LHCN-M2 (cell line): ENCODE measurements at places on chromosomes 6 and 20. TPM values are rescaled to one million over a fixed set of nuclear protein-coding genes. Genes with fewer than 3 reads are reported as not detected.

The CNR1 gene
- not detected in 2 replicates for total RNA-seq

DNA sequence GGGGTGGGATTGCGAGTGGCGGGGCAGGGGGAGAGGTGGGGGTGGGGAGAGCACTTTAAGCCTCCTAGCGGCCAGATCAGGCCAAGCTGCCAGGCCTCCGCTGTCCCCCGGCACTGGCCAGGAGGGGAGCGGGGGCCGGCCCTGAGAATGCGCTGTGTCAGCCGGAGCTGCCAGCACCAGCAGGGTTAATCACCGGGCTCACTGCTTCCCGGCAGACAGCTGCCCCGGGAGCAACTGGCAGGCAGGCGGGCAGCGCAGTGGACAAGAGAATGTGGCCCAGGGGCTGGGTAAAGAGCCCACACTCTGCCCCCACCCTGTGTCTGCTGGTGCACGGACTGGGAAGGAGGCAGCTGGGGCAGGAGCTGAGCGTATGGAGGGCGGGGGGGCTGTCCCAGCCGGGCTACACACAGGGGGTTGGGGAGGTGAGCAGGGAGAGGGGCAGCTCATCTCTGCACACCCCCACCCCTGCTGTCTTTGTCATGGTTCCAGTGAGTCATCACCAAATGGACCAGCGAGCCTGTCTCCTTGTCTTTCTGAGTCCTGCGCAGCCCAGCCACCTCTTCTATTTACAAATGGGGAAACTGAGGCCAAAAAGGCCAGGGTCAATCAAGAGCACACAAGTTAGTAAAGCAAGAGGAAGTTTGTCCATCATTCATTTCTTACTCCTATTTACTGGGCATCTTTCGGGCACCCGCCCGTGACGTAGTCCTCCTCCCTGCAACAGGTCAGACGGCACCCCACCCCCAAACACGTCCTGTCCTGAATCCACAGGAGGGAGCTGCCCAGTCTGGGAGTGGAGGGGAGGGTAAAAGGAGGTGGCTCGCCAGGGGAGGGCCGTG is 2.1 kb upstream of the LAMA5 start:
- peak; percentile 93 for DNase-seq

DNA sequence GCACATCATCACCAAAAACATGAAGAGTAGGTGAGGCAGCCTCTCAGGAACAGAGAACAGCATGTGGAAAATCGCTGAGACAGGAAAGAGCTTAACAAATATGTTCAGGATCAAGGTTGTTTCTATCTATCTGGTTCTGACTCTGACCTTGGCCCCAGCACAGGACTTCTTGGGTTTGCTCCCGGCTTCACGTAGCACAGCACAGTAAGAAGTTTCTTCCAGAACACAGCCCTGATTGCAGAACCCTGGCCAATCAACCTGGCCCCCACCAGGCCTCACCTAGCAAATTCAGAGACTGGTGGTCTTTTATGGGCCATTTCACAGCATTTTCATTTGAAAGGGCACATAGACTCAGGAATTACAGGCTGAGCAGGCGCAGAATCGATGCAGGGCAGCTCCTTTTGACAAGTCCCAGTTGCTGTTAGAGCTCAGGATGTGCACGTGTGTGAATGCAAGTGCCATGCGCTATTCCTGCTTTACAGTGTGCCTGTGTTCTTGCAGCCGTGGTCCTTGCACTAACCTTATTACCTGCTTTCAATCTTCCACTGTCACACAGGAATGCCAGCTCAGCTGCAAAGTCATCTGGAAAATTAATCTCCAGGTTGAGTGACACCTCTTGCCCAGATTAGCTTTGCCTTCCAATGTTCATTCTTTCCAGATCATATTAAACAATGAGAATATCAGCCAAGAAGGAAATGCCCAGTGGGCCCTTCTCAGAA is 100.5 kb upstream of the SLC2A12 start:
- DNase-seq: no peak

GRCh38 chr6:21334651-21335050 is 258.9 kb upstream of the SOX4 start:
- DNase-seq: no peak

- no peak for DNase-seq
These were observed 32.0 kb upstream of the GJA10 start for GRCh38 chr6:89862273-89862672.

The SLC22A7 gene
- total RNA-seq: not detected in 2 replicates

The DEFB124 gene
- total RNA-seq: not detected in 2 replicates

The MRS2 gene
- total RNA-seq: 23.0 and 25.4 TPM in 2 replicates

DNA sequence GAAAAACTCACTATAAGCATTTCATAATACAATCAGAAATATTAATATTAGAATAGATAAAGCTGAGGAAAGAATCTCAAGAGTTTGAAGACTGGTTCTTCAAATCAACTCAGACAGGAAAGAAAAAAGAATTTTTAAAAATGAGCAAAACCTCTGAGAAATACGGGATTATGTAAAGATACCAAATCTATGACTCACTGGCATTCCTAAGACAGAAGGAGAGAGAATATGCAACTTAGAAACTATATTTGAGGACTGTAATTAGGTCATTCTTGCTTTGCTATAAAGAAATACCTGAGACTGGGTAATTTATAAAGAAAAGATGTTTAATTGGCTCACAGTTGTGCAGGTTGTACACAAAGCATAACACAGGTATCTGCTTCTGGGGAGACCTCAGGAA is 665.1 kb downstream of the RNF144B start:
- DNase-seq: no peak

The CCM2L gene
- total RNA-seq: not detected in 2 replicates

The KIF25 gene
- total RNA-seq: not detected in 2 replicates

DNA sequence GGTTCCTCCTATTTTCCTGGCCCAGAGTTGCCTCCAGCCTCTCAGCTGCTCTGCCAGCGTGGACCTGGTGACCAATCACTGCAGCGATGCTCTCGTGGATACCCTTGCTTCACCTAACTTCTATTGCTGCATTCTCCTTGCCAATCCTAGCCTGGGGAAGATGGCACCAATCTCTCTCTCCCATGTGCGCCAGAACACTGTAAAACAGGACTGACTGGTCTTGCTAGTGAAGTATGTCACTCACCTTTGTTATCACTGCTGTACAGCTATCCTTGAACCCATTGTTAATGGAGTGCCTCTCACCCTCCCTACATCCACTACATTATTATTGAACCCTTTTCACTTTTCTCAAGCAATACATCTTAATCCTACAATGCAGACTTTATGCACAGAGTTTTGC is 80.1 kb downstream of the LYRM4 start:
- no peak for DNase-seq

The EYA2 gene
- total RNA-seq: 0.11 and 0.45 TPM in 2 replicates

The CCR6 gene
- total RNA-seq: not detected in 2 replicates

The LY6G6C gene
- 0.51 TPM in 1 of 2 replicates, not detected in the other for total RNA-seq

GRCh38 chr20:2524709-2525506 is 11.5 kb upstream of the TMC2 start:
- DNase-seq: peak; percentile 53

DNA sequence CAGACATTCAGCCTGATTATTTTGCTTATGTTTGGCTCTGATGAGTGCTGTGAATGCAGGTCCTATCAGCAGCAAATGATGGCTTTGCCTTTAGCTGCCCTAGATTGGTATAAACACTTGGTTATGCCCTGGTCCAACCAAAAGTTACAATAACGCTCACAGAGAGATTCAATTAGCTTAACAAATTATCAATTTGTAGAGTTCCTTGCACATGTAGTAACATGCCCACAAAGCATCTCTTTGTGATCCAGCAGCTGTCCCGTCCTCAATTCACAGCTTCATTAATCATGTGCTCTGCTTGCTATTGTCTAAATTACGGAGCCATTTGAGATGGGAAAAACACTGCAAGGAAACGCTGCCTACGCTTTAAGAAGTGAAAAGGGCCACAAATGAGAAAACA is 457.9 kb downstream of the HDGFL1 start:
- no peak for DNase-seq

DNA sequence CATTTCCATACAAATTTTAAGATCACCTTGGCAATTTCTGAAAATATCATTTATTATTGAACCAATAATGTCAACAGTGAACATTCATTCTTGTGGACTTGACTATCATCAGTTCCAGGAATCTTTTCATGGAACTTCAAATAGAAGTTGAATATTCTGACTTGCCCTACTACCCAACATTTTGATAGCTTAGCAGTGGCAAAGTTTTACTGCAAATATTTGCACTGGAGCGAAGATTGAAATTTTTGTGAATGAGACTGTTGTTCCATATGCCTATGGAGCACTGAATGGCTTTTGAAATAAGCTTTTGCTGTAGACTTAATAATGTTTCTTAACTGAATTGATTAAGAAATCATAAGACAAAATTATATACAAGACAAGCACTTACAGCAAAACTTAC is 23.6 kb downstream of the BEND6 start:
- no peak for DNase-seq

- DNase-seq: no peak
These were observed 3.9 kb upstream of the SLC22A3 start for GRCh38 chr6:160344271-160344670.

The RIN2 gene
- total RNA-seq: 71.6 and 73.6 TPM in 2 replicates

DNA sequence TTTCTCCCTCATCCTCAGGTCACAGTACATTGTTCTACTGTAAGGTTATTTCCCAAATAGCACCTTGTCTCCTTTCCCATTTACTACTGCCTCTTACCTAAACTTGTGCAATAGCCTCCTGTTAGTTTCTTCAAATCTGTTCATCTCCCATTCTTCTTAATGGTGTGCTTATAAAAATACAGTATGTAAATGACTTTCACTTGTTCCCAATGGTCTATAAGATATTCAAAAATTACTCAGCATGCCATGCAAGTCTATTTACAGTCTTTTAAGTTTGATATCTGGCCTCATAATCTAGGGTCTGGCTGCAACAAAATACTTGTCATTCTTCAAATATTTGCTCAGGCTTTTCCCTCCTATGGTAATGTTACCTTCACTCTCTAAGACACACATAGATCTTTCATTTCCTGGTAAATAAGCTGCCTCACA is 31.5 kb upstream of the RHAG start:
- DNase-seq: no peak

DNA sequence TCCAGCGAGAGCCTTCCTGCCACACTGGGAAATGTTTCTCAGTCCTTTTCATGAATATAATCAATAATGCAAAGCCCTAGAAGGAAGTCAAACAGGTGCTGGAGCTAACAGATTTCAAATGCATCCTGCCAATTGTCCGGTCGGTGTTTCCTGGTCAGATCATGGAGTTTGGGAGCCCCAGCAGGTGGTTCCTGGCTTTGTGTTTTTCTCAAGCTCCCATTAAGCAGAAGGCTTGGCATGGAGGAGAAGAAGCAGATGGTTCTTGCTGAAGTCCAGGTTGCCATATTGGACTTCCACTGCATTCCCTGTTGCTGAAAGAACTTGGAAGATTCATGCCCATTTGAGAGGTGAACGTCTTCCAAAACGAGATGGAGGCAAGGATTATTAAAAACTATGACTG is 68.6 kb downstream of the GFOD1 start:
- no peak for DNase-seq

GRCh38 chr6:103079867-103080266 is 1686.4 kb downstream of the GRIK2 start:
- DNase-seq: no peak

DNA sequence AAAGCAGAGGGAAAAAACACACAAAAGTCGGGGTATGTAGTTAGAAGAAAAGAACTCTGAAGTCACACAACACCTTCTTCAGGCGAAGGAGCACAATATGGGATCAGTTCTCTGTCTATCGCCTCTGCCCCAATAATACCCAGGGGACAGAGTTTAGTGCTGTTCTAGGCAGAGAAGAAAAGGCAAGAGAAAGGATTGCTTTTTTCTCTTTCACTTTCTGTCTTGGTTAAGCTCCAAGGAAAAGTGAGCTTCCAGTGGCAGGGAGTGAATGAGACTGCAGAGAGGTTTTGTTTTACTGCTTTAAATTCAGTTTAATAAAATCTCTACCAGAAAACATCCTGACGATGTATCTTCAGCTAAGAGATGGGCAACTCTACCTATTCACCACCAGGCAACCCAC is 86.6 kb upstream of the STXBP5 start:
- DNase-seq: peak; percentile 67

- no peak for DNase-seq
These were observed 13.0 kb downstream of the PTPRT start for GRCh38 chr20:43176726-43177125.

The ADTRP gene
- total RNA-seq: 0.64 and 2.2 TPM in 2 replicates

GRCh38 chr6:141808662-141809061 is 324.1 kb upstream of the GJE1 start:
- DNase-seq: no peak

DNA sequence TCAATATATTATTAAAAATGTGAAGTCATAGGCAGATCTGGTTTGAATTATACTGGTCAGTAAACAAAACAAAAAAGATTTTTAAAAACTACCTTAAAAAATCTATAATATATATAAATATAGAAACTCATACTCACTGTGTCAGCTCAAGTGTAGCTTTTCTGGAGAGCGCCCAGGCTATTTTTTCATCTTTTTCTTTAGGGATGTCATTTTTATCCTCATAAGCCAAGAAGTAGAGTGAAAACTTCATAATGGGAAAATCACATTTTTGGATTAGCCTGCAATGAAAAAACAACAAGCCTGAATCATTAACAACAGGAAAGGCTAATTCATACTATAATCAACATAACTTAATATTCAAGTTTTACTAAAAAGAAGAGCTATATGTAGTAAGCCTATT is 18.7 kb downstream of the GLO1 start:
- DNase-seq: no peak

The SUMO4 gene
- total RNA-seq: 0.34 and 2.1 TPM in 2 replicates

The CDC25B gene
- total RNA-seq: 80.0 and 100 TPM in 2 replicates

The LSM14B gene
- total RNA-seq: 55.9 and 61.1 TPM in 2 replicates
